ENCODE measurements at places on chromosomes 12 and 14.

DNA sequence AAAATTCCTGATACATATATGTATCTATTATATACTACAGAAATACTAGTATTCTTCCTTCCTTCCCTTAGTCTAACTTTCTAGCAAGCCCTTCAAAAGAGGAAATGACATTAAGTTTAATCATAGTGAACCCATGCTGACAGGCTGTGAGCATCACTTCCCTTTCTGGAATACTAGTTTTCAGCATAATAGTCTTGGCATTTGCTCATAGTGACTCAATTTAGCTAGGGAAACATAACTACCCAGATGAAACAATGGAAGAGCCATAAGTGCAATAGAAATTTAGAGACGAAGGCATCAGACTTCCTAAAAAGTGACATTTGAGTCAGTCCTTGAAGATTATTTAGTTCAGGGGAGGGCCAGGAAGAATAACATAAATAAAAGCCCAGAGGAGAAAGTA is 184.5 kb upstream of the CRY1 start:
- peak; percentile 58 for DNase-seq

DNA sequence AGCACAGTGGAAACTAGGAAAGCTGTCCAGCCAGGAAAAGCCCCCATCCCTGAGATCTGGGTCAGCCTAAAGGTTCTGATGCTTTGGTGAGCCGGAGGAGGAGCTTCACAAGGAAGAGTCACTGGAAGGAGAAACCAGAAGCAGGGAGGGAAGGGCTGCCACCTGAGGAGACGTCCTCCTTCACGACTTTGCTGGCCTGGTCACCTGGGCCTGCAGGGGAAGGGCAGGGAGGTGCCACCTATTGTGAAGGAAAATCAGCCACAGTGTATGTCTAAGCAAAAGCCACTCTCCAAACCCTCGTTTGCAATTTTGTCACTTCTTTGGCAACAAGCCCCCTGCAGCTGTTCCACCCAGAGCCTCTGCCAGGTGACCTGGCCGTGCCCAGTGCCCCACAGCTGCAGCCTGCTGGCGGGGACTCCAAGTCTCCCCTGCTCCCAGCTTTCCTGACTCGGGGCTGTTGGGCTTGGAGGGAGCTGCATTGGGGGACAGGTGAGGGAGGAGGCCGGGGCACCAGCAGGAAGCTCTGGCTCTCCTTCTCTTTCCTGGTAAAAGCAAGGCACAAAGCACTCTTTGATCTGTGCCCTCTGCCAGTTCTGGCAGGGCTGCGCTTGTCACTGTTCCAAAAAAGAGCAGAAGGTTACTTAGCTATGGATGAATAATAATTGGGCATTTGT is 120.9 kb upstream of the BCL2L14 start:
- DNase-seq = no peak

GRCh38 chr12:85476756-85477155 is 196.7 kb downstream of the ALX1 start:
- no peak for DNase-seq

- no peak for DNase-seq
Observed at GRCh38 chr12:57142121-57142520, 5.3 kb downstream of the LRP1-AS start.

GRCh38 chr12:73726881-73727280 is 810.8 kb upstream of the ATXN7L3B start:
- DNase-seq = no peak

- DNase-seq = peak; percentile 72
Observed at GRCh38 chr14:86796221-86797074, 1196.5 kb downstream of the GALC start.

GRCh38 chr14:89185919-89186855 is 230.8 kb downstream of the FOXN3 start:
- DNase-seq = peak; percentile 65

DNA sequence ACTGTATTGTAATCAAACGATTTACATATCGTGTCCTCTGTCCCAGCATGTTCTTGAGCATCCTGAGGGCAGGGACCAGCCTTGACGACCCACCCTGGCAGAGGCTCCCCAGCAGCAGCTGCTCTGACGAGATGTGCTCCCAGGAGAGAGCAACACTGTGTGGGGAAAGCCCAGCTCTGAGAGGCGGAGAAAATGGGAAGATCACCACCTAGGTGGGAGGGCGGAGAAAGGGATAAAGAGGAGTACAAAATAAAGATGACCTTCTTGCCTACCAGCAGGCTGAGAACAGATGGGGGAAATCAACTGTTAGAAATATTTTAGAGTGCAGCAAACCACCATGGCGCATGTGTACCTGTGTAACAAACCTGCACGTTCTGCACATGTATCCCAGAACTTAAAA is 71.5 kb upstream of the CAPRIN2 start:
- no peak for DNase-seq

- DNase-seq = no peak
Observed at GRCh38 chr14:101076451-101077198, 173.1 kb upstream of the RTL1 start.

DNA sequence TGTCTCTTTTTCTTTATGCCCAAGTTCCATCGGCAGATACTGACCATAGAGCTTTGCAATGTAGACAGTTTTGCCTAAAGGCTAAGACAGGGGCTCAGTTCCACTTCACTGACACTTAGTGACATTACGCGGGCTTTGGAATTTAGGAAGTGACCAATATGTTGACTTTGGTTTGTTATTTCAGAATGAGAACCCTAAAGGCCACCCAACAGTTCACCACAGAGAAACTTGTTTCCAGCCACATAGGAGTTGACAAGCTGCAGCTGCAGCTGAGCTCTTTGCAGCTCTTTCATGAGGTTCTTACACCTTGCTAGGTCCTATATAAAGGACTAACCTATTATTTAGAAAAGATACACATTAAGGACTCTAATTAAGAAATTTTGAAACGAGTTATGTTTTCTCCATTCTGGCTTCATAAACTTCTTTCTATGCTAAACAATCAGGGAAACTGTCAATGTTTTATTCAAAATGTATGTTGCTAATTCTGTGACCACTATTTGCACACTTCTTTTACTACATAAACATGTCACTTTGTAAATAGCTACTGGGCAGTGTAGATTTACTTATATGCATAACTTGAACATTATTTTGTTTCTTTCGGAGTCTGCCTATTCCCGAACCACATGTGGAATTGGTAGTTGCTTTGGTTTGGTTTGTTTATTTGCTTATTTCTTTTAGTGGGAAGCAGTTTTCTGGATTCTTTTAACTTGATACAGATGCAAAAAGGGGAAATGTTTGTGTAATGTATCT is 18.5 kb upstream of the KLRD1 start:
- no peak for DNase-seq

DNA sequence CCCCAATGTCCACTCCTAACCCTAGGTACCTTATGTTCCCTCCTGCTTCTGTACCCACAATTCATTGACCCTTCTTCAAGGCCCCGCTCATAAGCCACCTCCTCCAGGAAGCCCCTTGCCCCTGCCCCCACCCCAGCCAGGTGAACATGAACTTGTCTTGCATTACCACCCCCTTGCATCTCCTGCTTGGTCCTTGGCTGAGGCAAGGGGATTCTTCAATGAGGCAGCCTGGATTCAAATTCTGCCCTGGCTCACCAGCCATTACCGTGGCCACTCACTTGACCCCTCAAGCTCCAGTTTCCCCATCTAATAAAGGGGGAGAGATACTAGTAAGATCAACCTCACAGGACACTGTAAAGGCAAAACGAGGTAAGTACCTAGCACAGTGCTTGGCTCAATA is 193.1 kb downstream of the DICER1 start:
- no peak for DNase-seq

DNA sequence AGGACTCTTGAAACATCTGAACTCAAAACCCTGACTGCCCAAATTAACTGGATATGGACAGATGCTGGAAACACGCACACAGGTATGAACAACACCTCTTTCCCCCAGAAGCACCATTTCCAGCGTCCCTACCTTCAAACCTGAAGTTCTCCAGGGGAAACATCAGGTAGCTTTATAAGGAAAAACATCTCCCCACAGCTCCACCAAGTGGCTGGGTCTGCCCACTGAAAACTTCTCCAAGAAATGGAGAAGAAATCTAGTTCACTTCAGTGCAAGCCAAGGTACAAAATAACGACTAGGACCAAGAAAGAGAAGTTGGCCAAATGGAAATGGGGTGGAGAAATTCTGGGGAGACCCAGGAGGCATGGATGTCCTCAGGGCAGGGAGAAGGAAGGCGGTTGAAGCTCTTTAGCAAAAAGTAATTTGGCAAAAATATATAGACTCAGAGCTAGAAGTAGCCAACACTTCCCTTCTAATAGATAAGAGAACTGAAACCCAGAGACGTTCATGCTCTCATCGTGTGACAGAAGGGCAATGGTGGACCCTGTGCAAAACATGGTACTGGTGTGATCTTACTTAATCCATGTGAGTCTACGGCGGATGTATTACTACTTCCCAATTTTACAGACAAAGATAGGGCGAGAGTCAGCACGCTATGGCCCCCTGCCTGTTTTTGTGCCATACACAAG is 10.5 kb upstream of the NUAK1 start:
- DNase-seq = peak; percentile 58

DNA sequence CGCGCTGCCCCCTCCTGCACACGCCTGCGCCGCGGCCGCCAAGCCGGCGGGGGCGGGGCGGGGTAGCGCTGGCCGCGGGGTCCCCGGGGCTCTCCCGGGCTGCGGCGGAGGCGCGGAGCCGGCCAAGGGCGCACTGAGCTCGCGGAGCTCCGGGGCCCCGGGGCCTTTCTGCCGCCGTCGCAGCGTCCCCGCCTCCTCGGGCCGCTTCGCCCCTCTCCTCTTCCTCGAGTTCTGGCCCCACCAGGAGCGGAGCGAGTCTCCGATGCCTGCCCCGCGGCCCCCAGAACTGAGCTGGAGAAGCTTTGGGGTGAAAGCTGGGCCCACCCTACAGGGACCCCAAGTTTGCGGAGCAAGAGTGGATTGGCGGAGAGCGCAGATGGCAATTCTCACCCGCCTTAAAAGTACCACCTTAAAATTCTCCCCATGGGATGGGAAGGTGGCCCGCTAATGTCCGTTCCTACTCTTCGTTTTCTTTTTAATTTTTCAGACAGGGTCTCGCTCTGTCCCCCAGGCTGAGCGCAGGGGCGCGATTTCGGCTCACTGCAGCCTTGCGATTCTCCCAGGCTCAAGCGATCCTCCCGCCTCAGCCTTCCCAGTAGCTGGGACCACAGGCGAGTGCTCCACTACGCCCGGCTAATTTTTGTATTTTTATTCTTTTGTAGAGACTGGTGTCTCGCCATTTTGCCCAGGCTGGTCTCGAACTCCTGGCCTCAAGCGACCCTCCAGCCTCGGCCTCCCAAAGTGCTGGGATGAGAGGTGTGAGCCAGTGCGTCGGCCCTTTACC is 129.6 kb downstream of the NDUFA12 start:
- DNase-seq = no peak

DNA sequence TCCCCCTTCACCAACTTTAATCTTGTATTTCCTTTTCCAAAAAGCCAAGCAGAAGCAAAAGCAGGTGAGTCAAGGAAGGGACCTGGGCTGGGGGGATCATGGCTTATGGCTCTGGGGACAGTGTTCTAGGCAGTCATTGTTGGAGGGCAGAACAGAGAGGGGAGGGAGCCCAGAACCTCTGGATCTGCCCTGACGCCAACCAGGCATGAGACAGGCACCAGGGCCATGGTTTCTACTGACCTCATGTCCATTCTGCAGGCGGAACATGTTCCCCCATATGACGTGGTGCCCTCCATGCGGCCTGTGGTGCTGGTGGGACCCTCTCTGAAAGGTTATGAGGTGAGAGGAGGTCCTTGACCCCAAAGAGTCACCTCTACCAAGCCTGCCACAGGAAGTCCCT is 6.6 kb downstream of the CACNB3 start:
- DNase-seq = no peak

DNA sequence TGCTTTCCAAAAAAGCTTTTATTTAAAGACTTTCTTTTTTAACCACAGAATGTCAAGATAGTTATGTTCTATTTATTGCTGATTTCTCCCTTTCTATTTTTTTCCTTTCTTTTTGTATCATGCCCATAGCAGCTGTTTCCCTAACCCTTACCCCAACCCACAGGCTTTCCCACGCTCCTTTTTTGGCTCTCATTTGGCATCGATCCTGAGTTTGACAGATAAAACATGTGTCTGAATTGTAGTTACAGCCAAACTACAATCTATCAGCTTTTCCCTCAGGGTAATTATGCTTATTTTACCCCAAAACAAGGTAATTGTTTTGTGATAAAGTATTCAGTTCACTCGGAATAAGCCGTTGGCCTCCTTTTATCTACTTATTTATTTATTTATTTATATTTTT is 46.7 kb downstream of the PDE3A start:
- no peak for DNase-seq

- DNase-seq = peak; percentile 51
Observed at GRCh38 chr12:82383930-82384552, 25.7 kb downstream of the METTL25 start.

Data from foreskin fibroblast (primary cell).